ENCODE measurements at places on chromosomes 3 and 15. TPM values are rescaled to one million over a fixed set of nuclear protein-coding genes. Genes with fewer than 3 reads are reported as not detected.

The NAA80 gene
- 24.1 TPM for total RNA-seq

The TNIK gene
- total RNA-seq, result 6.7 TPM

DNA sequence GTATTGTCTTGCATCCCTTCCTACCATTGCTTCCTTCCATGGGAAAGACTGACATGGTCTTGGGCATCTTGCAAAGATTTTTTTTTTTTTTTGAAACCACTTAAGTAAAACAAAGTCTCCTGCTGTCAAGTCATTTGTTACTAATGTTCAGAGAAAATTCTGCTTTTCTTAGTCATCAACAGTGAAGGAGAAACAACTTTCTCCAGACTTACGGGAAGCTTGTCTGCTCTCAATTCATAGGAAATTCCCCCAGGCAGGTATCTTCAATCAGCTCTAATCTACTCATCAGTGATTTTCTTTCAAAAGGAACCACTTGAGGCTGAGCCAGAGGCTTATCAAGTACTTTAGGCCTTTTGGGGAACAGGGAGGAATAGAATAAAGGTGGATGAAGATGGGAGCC is 15.9 kb upstream of the DRD3 start:
- DNase-seq, result no peak

DNA sequence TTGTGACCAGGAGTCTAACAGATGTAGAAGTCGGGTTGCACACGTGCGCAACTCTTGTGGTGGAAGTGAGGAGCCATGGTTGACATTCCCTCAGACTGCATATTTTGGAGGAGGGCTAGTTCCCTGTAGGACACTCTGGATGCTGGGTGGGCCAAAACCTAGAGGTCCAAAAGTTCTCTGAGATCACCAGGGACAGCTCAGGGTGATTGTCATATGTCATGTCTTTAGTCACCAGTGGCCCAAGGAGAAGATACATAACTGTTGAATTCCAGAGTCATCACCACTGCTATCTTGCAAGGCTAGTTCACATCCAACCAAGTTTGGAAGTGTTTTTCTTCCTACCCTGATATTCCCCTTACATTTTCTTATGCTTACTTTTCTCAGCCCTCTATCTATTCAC is 95.2 kb upstream of the C3orf80 start:
- DNase-seq, result no peak

- no peak for DNase-seq
Observed at GRCh38 chr3:30347679-30348216, 258.7 kb upstream of the TGFBR2 start.

GRCh38 chr3:44993471-44994205 is 17.6 kb downstream of the EXOSC7 start:
- DNase-seq, result no peak

- DNase-seq, result no peak
Observed at GRCh38 chr3:140093742-140094141, 158.8 kb downstream of the CLSTN2 start.

DNA sequence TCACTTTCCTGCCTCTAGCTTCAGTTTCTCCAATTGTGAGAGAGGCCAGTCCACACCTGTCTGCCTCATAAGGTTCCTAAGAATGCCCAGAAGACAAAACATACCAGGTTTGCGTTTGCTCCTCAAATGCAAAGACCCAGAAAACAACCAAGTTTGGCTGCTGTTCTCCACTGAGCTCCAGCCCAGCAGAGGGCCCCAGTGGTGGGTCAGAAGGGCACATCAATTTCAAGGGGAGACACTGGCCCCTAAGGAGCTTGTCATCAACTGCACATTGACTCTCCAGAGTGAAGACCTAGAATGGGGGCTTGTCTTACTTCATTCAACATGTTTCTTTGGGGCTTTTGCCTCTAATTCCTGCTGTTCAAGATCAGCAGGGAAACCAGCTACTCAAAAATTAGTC is 127.9 kb upstream of the SLC6A11 start:
- peak; percentile 66 for DNase-seq
